ENCODE measurements at places on chromosomes 13 and 19. TPM values are rescaled to one million over a fixed set of nuclear protein-coding genes. Genes with fewer than 3 reads are reported as not detected.

GRCh38 chr13:73754727-73755292 is 379.4 kb downstream of the KLF12 start:
- DNase-seq: peak; percentile 46

DNA sequence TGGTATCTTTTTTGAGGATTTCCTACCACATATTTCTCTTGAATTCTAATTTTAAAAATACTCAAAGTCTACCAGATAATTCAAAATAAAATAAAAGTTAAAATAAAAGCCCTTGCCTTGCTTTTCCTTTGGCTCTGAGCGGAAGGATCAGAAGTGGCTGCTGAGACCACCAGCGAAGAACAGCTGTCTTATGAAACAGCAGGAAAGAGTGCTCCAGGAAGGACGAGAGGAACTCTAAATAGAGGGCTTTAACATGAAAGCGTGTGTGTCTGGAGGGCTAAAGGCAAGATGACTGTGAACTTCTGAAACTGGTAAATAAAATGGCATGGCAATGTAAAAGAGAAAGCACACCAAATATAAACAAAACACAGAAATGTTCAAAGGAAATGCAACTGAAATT is 521.5 kb upstream of the SPRY2 start:
- DNase-seq: no peak

DNA sequence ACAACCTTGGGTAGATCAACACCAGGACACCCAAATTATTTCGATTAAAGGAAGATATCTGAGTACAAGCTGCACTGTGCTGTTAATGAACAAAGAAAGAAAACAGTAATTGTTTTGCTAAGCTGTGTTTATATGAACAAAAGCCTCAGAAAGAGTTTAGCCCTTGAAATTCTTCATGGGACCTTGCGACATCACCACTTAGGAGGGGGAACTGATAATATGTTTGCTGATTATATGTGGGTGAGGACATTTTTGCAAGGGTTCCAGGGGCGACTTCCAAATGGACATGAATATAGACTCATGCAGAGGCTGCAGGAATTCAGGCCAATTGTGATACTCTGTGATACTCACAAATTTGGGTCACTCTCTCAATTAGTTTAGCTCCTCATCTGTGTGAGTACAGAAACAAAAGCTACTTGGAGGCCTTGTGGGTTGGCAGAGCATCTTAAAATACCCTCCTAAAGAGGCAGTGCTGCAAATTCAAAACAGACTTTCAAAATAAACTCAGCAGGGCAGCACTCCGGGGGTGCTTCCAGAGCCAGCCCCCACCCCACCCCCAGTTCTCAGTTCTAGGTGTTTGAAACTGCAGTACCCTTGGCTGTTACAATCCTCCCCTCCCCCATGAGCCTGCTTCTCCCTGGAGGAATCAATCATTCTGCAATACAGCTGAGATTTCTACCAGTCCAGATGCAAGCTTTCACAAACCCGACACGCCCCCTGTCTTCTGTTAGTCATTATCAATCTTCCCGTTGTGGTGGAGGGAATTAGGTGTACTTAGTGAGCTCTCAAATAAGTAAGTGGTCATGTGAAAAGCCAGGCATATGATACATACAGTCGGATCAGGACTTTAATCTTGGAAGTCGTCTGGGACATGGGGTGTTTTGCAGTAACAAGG is 97.0 kb upstream of the MBNL2 start:
- DNase-seq: peak; percentile 55

- DNase-seq: no peak
Observed at GRCh38 chr13:29583073-29583785, 12.3 kb downstream of the SLC7A1 start.

DNA sequence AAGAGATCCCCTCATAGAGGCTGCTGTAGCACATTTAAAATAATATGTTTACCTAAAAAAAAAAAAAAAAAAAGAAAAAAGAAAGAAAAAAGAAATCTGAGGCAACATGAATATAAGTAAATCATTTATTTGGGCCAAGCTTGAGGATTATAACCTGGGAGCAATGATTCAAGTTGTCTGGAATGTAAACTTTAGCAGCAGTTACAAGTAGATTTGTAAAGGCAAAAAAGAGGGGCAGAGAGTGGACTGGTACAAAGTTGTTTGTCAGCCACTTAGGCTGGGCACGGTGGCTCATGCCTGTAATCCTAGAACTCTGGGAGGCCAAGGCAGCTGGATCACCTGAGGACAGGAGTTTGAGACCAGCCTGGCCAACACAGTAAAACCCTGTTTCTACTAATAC is 11.3 kb downstream of the ZNF43 start:
- no peak for DNase-seq

- DNase-seq: no peak
Observed at GRCh38 chr13:46077265-46077664, 24.7 kb upstream of the ZC3H13 start.

- DNase-seq: no peak
Observed at GRCh38 chr13:59890054-59890453, 273.7 kb downstream of the DIAPH3 start.

GRCh38 chr19:39308531-39309304 is 11.9 kb downstream of the LRFN1 start:
- DNase-seq: no peak

GRCh38 chr13:108669381-108669780 is 40.0 kb downstream of the MYO16 start:
- no peak for DNase-seq

DNA sequence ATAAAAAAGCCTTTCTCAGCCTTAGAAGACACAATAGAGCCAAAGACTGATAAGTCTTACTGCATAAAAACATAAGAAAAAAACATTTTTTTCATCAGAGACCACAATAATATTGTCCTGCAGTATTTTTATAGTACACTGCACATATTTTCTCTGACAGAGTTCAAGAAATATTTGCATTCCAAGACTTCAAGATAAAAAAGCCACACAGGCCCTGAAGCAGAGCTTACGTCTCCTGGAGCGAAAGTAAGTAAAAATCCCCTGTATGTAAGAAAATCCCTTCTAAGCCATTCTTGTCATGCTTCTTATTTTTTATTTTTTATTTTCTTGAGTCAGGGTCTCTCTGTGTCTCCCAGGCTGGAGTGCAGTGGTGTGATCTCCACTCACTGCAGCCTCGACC is 755.9 kb downstream of the LIG4 start:
- DNase-seq: no peak

- no peak for DNase-seq
Observed at GRCh38 chr13:41550276-41550675, 92.9 kb downstream of the RGCC start.

GRCh38 chr13:42017264-42017663 is 31.2 kb upstream of the DGKH start:
- no peak for DNase-seq

GRCh38 chr19:48341515-48342413 is 16.4 kb downstream of the EMP3 start:
- DNase-seq: no peak

- no peak for DNase-seq
Observed at GRCh38 chr13:80562433-80563156, 221.7 kb upstream of the SPRY2 start.

GRCh38 chr19:43476606-43477005 is 11.2 kb upstream of the LYPD3 start:
- DNase-seq: no peak

- no peak for DNase-seq
Observed at GRCh38 chr13:109241160-109241559, 545.2 kb downstream of the IRS2 start.

DNA sequence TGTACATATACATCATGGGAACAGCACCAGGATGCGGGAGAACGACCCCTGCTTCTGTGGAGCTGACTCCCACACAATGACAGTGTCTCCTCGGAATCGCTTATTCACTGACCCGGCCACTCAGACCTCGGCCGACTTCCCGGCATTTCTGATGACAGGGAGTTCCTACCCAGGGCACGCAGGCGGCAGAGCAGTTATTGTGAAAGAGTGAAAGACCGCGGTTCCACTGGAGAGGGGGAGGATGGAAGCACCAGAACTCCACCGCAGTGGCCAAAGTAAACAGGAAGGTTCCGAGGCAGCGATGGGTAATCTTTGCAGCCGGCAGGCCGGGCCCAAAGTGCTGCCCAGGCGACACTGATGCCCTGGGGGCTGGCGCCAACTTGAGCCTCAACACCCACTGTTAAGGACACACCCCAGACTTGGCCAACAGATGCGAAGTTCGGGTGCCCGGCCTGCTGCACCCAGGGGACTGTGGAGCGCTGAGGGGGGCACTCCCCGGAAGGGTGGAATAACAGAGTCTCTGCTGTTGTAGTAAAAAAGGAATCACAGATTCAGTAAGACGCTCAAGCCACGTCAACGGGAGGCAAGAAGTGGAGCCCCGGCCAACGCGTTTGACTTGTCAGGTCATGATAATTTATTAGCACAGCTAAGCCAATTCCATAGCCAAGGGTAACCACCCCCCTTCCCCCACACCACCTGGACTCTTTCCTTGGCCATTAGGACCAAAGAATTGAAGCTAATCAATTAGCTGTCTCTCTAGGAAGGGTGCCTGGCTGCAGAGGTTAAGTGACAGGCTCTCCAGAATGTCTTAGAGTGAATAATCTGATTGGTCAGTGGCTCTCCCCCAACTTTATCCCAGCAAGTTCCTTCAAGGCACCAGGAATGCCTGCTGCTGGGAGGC is 5.8 kb downstream of the MLLT1 start:
- DNase-seq: no peak

GRCh38 chr13:31037874-31038500 is 105.5 kb downstream of the TEX26 start:
- DNase-seq: no peak

- DNase-seq: no peak
Observed at GRCh38 chr13:110405597-110406450, 98.7 kb downstream of the COL4A2 start.

The GAS6 gene
- 1.2 TPM for total RNA-seq

The LYL1 gene
- 3.2 TPM for total RNA-seq

The RELB gene
- 56.5 TPM for total RNA-seq

The ZFP30 gene
- 11.6 TPM for total RNA-seq

The ZNF285 gene
- total RNA-seq: 2.4 TPM

The TMEM272 gene
- 0.36 TPM for total RNA-seq

The GPR12 gene
- not detected for total RNA-seq

The SOHLH2 gene
- not detected for total RNA-seq

The GPC6 gene
- total RNA-seq: not detected

The RPL21 gene
- 1,746 TPM for total RNA-seq

The SIGLEC8 gene
- total RNA-seq: not detected

The FLT1 gene
- 25.5 TPM for total RNA-seq

All from activated naive CD4-positive, alpha-beta T cell treated with anti-CD3 and anti-CD28 coated beads, Interleukin-2, amount 50 U/mL, for 72 hours (primary cell).